Hippocampal formation (tissue), 2 donors: ENCODE measurements at places on chromosomes 6 and 20.

DNA sequence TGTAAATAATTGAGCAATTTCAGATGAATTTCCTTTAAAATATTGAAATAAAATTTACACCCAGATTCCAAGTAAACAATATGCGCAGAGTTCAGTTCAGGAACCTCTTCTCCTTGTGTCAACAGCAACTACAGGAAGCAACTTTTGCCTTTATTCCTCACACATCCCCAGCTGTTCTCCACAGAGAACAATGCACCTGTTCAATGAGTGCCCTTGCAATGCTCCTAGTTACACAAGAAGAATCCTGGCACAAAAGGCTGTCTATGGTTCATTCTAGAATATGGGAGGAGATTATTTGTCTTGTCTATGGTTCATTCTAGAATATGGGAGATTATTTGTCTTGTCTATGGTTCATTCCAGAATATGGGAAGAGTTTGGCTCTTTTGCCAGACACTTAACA lies 454.9 kb downstream of the BTBD3 start:
- no peak for DNase-seq

DNA sequence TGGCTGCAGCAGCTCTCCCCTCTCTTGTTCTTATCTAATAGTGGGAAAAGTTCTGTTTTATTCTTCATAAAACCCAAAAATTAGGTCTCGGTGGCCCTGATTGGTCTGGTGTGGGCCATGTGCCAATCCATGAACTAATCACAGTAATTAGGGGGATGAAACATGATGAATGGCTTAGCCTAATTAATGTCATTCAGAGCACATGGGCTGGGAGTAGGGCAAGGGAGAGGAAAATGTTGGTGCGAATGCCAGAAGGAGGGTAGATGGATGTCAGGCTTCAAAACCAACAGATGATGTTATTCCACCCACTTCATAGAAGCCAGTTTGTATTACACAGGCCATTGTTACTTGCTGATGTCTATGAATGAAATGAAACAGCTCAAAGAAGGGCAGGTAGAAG lies 46.5 kb downstream of the PLEKHG1 start:
- DNase-seq: no peak

DNA sequence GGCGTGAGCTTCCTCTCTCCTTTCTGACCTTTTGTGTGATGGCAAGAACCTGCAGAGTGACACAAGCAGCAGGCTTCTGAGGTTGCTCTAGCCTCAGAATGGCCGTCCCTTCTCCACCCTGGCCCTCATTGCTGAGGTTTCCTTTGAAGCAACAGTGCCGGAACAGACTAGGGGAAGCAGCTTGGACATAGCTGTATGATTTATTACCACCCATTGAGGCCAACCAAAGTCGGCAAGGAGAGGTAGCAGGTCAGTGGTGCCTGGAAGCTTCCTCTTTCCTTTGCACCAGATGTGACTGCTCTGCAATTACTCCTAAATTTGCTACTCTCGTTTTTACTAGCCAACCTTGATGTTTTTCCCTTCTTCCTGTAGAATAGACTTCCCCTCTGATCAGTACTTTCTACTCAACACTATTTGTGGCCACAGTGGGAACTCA lies 31.4 kb downstream of the PTPN1 start:
- no peak for DNase-seq

GRCh38 chr6:116511424-116512110 lies at the start of gene CALHM5:
Gene CALHM5, plus strand, starts transcription at chr6:116511639. Its CDS starts 58 bp downstream, at chr6:116511697.
- DNase-seq: peak; percentile 24

GRCh38 chr20:5908981-5909380 lies 41.4 kb downstream of the TRMT6 start:
- no peak for DNase-seq

DNA sequence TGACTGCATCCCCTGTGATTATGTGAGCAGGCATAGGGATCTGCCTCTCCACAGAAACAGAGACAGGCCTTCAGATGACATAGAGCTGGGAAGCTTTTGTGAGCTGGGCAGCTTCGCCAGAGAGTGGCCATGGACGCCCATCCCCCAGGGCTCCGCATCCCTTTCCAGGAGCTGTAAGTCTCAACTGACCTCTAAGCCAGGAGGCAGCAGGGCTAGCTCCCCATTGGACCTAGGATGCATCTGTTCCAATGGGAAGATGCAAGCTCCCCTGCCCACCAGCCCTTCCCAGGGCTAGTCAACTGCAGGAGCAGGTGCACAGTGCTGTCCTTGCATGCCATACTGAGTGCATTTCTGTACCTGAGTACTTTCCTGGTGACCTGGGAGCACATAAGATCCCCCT lies 663.6 kb downstream of the RNF144B start:
- DNase-seq: no peak
